Stimulated activated CD8-positive, alpha-beta memory T cell treated with anti-CD3 and anti-CD28 coated beads, Interleukin-4, amount 100 ng/mL, for 1 hour (primary cell): ENCODE measurements at places on chromosomes 1 and 21.

DNA sequence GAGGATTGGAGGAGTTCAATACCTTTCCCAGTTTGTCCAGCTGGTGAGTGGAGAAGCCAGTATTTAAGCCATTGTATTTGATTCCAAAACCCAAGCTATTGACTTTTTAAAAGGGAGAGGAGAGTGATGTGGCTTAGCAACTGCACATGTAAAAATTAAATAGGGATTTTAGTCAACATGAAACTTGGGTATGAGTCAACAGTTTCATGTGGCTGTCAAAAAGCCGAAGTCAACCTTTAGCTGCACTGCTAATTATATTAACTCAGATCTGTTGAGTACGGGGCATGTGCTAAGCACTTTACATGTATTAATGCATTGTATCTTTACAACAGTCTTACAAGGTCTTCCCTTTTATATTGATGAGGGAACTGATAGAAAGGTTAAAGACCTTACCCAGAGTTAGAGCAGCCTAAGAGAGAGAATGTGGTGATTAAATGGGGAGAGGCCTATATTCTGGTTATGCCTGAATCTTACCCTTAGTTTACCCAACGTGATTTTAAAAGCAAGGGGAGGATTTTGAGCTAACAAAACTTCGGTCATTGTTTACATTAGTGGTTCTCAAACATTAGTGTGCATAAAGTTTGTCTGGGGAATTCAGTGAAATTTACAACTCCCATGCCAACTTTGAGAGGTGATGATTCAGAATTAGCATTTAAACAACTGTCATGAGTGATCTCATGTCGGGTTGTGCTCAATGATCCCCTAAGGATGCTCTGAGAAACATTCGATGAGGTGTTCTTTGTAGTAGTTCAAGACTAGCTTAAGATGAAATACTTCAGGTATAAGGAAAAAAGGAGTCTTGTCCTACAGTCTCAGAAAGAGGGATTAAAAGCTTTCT, 6.9 kb upstream of the SLC35F3 start:
- DNase-seq = no peak

GRCh38 chr1:232474826-232475225, 155.1 kb downstream of the SIPA1L2 start:
- DNase-seq = no peak

DNA sequence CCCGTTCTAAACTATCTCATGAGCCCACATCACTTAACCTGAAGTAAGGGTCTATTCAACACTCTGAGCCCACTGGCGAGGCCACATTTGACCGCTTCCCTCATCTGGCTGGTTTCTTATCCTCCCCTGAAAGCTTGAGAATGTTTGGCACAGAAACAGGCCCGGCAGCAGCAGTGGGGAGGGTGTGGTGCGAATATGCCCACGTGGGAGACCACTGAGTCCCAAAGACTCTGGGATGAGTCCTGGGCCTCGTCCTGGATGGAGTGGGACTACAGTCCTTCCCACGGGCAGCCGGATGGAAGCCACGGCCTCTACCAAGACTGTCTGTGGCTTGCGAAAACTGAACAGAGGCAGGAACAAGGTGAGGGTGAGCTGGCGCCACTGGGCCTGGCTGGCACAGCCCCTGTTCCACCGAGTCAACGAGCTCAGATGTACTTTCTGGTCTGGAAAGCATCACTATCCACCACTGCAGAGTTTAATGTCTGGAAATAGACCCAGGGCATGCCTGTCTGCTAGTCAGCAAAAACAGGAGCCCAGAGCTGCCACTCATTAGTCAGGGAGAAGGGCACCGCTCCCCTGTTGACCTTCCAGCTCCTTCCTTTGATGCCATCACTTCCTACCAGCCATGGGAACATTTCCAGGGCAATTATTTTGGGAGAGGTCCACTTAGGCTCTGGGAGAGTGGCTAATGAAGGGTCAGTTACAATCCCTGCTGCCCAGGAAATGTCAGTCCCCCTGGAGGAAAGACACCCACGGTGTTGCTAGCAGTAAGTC, 386.6 kb downstream of the MATN1 start:
- no peak for DNase-seq

DNA sequence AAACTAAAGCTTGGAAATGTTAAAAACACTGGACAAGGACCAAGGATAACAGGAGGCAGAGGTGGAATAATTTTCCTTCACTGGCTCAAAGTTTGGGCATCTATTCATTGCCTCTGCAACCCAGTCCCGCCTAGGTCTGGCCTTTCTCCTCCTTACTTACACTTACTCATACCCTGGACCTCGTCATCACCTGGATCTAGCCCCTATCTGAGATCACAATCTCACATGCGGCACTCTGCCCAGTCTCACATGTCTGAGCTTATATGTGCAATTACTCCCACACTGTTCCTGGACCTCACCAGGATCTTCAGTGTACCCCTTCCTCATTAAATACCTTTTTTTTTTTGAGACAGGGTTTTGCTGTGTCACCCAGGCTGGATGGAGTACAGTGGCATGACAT, 37.6 kb downstream of the NVL start:
- DNase-seq = no peak

DNA sequence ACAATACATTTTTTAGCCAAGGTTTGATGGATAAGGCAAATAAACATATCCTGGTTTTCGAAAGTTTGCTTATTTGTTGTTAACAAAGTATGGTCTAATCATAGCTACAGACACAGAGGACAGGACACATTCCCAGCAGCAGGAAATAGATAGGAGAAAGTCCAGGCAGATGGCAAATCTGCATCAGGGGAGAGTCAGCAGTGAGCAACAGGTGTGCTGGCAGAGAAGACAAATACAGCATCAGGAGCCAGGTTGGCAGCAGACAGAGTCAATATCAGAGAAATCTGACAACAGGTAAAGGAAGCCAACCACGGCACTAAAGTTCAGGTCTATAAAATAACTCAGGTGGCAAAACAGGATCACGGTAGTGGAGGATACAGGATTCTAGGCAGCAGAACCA, 210.7 kb upstream of the PTBP2 start:
- DNase-seq = no peak

DNA sequence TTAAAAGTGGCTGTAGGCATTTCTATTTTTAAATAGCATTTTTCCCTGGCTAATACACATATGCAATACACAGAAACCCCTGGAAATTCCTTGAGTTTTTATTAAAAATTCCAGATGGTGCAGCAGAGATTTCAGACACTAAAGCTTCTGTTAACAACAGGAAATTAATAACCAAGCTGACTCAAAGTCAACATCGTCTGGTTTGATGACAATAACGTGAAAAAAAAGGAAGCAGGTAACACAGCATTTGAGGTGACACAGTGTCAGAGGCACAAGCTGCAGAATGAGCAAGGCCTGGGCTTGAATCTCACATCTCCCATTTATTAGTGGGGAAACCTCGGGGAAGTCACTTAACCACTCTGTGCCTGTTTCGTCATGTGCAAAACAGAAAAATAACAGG, 64.6 kb upstream of the GJB5 start:
- DNase-seq = no peak

DNA sequence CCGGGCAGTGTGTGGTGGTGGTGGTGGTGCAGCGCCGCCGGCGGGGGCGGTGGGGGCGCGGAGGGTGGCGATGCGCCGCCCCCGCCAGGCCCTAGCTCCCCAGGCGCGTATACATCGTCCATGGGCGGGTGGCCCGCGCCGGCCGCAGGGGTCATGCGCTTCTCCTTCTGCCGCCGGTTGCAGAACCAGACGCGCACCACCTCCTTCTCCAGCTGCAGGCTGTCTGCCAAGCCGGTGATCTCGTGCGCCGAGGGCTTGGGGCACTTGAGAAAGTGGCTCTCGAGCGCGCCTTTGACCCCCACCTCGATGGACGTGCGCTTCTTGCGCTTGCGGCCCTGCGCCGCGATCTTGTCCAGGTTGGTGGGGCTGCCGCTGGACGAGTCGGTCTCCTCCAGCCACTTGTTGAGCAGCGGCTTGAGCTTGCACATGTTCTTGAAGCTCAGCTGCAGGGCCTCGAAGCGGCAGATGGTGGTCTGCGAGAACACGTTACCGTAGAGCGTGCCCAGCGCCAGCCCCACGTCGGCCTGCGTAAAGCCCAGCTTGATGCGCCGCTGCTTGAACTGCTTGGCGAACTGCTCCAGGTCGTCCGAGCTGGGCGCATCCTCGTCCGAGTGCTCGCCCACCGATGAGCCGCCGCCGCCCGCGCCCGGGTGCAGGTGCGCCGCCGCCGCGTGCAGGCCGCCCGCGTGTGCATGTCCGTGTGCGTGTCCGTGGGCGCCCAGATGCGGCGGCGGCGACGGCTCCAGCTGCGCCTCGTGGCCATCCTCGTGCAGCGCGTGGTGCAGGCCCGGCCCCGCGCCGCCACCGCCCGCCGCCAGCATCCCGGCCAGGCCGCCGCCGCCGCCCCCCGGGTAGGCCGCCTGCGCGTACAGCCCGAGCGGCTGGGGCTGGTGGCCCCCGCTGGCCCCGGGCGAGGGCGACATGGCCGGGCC, 926 bp downstream of the POU3F1 start:
- no peak for DNase-seq

DNA sequence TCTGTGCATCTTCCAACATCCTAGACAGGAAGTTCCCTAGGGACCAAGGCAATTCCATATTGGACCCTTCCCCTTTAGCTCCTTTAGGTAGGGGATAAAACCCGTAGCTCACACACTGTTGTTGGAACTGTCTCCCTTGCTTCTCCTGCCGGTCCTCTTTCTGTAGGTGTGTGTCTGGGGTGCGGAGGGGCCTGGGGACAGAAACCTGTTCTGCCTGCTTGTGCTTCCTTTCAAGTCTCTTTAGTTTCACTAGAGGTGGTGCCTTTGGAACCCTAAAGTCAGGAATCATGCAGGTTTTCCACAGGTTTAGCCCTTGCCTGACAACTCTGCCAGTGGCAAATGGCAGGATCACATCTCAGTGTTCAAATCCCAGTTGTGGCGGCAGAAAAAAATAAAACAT, 74.6 kb upstream of the PTGFRN start:
- no peak for DNase-seq
